H1 (cell line): ENCODE measurements at places on chromosomes 4 and X.

DNA sequence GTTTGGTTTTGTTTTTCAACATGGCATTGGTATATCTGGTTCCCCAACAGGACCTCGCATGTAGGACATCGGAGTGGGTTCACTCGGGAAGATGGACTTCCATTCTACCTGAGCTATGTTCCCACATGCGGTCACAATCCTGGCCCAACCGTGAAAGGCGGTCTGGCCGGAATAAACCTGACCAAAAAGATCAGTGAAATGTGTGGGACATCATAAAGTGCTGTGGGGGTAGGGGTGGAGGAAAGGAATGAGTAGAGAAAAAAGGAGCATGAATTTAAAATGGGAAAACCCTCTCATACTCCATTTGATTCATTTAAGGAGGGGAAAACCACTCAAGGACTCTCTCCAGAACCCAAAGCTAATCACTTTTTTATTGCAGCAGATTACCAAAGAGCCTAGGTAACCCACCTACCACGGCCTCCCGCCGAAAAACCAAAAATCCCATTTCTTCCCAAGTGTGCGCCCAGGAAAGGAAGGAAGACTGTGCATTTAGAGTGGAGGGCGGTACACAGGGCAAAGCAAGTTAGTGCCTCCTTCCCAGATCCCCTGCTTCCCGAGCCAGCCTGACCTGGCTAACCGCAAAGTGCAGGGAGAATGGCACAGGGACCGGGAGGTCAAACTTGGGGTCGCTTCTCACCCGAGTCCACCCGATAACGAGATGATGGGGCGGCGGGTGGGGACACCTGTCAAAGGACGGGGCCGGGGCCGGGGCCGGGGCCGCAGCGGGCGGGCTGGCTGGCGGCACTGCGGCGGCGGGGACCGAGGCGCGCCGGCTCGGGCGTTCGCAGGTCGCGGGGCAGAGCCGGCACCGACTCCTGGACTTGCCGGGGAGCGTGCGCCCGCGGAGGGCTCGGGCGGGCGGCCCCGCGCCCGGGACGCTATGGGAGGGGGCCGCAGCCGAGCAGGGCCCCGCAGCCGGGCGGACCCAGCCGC lies 669 bp downstream of the TMEM150C start:
- DNase-seq, result peak; percentile 67

DNA sequence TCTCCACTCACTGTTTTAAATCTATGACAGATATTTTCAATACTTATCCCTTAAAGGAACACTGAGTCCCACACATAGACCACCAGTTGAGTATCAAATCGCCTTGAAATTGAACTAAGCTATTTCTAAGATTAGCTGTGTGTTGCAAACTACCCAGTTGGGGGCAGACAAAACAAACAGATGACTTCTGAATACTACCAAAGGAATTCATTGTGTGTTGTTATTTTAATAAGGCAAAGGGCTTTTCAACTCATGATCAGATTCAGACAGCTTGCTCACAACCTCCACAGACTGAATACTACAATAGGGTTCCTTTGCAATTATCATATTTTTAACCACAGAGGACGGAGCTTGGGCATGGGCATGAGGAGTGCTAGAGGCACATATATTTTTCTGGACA lies 283.0 kb upstream of the GPC4 start:
- no peak for DNase-seq

- no peak for DNase-seq
Observed at GRCh38 chr4:150207871-150208270, 129.6 kb downstream of the DCLK2 start.

- DNase-seq, result no peak
Observed at GRCh38 chrX:15929194-15929593, 74.6 kb upstream of the AP1S2 start.

GRCh38 chr4:2925931-2926860 lies 37.0 kb downstream of the NOP14 start:
- DNase-seq, result no peak

- no peak for DNase-seq
Observed at GRCh38 chr4:165207016-165207430, 338 bp upstream of the KLHL2 start.

GRCh38 chrX:152813206-152813605 lies 17.4 kb downstream of the CETN2 start:
- DNase-seq, result no peak

- peak; percentile 44 for DNase-seq
Observed at GRCh38 chrX:112536544-112536943, 143.2 kb downstream of the LHFPL1 start.

GRCh38 chr4:121198251-121198650 lies 34.1 kb upstream of the TNIP3 start:
- DNase-seq, result no peak

DNA sequence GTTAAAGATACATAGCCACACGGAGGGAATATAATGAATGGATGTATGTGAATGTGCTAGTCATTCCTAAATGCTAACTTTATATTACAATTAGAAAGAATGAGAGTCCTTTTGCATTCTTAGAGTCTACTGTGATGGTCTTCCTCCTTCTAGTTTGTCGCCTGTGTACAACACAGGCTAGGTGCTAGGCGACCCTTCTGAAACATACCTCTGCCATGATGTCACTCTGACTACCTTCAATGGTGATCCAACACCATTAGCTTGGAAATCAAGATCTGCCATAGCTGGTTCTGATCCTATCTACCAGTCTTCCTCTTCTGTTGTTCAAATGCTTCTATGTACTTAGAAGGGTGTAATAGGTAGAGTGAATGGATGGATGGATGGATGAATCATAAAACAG lies 151.2 kb downstream of the MGST2 start:
- no peak for DNase-seq

GRCh38 chr4:31160146-31160545 lies 440.0 kb downstream of the PCDH7 start:
- DNase-seq, result no peak

- no peak for DNase-seq
Observed at GRCh38 chr4:51885363-51885762, 42.4 kb downstream of the DCUN1D4 start.

DNA sequence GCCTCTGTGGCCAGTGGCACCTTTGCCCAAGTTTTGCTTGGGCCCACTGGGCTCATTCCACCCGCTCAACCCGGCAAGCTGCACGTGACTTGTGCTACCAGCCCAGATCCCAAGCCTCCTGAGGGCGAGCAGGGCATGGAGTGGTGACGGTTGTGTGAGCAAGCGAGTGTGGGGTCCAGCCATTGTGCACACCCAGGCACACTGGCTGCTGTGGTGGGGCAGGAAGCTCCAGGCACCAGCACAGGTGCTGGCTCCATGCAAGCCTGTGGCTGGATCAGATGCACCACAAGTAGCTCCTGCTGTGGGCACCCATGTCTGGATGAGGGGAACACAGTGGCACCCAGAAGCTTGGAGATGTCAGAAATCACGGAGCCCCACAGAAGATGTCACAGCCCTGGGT lies 557.0 kb upstream of the GNPDA2 start:
- DNase-seq, result no peak

- DNase-seq, result no peak
Observed at GRCh38 chr4:188299161-188299560, 159.9 kb downstream of the TRIML1 start.

DNA sequence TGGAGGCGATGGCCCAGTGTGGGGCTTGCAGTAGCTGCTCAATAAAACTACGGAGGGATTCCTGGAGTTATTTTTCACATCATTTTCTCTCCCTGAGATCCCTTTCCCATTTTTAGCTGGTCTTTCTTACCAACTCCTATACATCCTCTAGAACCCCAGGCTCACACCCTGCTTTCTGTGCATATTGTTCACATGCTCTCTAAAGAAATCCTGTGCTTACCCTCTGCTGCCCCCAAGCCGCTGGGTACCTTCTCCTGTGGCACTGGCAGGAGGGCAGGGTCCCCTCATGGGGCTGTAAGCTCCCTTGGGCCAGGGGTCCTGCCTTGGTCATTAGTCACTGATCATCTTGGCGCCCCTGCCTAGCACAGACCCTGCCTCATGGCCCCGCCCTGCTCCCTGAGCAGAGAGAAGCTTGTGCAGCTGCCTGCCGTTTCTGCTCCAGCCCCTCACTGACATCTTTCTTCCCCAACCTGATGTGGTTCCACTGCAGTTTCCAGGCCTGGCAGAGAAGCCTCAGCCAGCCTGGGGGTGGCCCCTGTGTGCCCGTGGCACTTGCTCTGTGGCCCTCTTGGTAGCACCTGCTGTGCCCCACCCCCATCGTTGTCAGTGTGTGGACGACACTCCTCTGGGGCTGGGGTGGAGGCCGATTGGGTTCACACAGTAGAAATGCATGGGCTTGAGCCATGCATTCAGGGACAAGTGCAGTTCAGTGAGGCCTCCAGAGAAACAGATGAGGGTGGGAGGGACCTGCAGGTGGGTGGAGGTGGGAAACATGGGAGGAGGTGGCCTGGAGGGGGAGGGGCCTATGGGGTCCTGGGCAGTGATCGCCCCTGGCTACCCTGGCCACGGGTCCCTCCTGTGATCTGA lies 69.5 kb downstream of the WFS1 start:
- DNase-seq, result no peak

DNA sequence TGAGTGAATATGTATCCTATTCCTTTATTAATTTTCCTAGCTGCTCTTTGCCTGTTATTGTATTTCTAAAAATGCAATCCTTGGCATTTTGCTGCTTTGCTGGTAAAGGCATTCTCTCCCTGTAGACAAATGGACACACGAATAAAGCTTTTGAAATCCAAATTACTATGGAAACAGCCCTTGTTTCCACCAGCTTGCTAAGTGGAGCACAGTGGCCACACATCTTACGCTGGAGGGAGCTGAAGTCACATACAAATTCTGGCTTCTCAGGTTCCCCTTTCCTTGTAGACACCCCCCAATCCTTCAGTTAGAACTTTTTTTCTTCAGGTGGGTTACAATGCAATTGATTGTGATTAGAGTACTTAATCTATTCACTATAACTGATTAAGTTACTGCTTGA lies 66.2 kb downstream of the AGA start:
- no peak for DNase-seq
